ENCODE measurements at places on chromosomes 6 and 20.

GRCh38 chr20:24755411-24755922, 193.6 kb upstream of the CST7 start:
- no peak for DNase-seq
- no peak overlapping the region for H3K27ac ChIP-seq
- H3K4me3 ChIP-seq, result no peak overlapping the region
- peaks cover 3% of the 10 kb centered on the region for H3K4me1 ChIP-seq
- H3K27me3 ChIP-seq, result no peaks in the 10 kb centered on the region
- H3K36me3 ChIP-seq, result no peaks in the 10 kb centered on the region

- H3K4me1 ChIP-seq, result peaks cover 6% of the 10 kb centered on the region
- no peak overlapping the region for H3K4me3 ChIP-seq
- no peak for DNase-seq
- H3K27ac ChIP-seq, result no peak overlapping the region
- no peaks in the 10 kb centered on the region for H3K27me3 ChIP-seq
These were observed 213.7 kb downstream of the CDKAL1 start for GRCh38 chr6:20747991-20748390.

DNA sequence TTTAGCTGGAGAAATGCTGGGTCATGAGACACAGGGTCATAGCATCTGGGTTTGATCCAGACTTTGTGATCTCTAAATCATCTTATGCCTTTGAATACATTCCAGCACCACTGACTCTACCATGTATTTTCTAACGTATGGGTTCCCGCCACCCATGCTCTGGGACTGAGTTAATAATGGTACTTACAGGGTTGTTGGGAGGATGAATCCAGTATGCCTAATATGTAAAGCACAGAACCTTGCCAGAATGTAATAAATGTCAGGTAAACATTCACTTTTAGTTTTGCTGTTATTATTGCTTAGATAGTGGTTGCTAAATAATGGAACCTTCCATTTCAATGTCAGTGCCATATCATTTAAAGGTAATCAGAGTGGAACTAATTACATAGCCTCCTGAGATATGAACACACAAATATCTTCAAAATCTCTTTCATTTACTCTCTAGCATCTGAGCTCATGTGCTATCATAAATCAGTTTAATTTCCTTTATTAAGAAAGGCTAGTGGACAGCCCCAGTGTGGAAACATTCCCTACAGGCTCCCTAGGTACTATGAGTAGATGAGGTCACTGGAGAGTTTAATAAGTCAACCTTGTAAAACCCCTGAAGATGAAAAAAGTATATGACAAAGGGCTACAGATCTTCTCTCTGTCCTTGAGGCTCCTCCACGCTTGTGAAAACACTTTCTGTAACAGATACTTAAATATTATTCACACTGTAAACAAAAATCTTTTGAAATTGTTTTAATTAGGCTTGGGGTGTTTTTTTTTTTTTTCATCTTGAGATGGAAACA, 226.6 kb downstream of the ALDH8A1 start:
- H3K4me3 ChIP-seq, result no peak overlapping the region
- H3K4me1 ChIP-seq, result no peaks in the 10 kb centered on the region
- no peak for DNase-seq
- no peaks in the 10 kb centered on the region for H3K36me3 ChIP-seq
- no peaks in the 10 kb centered on the region for H3K27me3 ChIP-seq
- no peak overlapping the region for H3K27ac ChIP-seq

DNA sequence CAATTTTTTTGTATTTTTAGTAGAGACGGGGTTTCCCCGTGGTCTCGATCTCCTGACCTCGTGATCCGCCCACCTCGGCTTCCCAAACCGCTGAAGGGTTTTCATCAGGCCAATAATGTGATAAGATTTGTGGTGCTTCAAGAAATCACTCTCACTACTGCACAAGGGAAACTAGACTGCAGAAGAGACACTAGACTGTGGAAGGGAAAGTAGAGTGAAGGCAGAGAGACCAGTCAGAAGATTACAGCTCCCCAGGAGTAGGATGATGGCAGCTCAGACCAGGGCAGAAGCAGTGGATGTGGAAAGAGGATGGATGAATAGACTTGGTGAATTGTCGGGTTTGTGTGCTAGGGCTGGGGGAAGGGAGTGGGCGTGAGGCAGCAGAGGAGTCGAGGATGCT, 48.0 kb upstream of the GTSF1L start:
- H3K4me1 ChIP-seq, result no peaks in the 10 kb centered on the region
- H3K27ac ChIP-seq, result no peak overlapping the region
- H3K4me3 ChIP-seq, result no peak overlapping the region
- no peaks in the 10 kb centered on the region for H3K36me3 ChIP-seq
- no peaks in the 10 kb centered on the region for H3K27me3 ChIP-seq

- H3K27ac ChIP-seq, result no peak overlapping the region
- no peaks in the 10 kb centered on the region for H3K27me3 ChIP-seq
- no peaks in the 10 kb centered on the region for H3K4me1 ChIP-seq
- H3K4me3 ChIP-seq, result no peak overlapping the region
- DNase-seq, result no peak
- no peaks in the 10 kb centered on the region for H3K36me3 ChIP-seq
These were observed 389.6 kb upstream of the JAG1 start for GRCh38 chr20:11063444-11063843.

DNA sequence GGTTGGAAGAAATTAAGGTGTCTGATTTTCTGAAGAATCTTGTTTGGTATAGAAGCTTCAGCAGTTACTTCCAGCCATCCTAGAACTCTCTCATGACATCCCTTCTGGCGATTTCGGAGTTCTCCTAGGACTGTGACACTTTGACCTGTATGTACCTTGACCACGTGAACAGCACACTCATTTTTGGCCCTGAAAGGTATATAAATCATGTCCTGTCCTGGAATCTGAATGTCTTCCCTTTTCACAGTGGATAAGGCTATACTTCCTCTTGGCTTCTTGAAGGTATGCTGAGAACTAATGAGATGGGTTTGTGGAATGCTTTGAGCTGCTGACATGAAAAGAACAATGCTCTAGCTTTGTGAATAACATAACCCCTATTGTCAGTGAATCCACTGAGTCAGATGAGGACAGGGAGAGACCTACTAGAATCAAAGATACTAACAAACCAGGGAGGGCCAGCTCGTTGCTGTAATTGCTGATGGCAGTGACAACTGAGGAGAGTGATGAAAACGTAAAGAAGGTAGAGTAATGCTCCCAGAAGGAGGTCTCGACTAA, 6.0 kb upstream of the ZDHHC14 start:
- H3K36me3 ChIP-seq, result no peaks in the 10 kb centered on the region
- no peaks in the 10 kb centered on the region for H3K4me1 ChIP-seq
- no peak overlapping the region for H3K27ac ChIP-seq
- H3K4me3 ChIP-seq, result no peak overlapping the region

GRCh38 chr6:122207794-122208193, 191.7 kb upstream of the HSF2 start:
- no peaks in the 10 kb centered on the region for H3K4me1 ChIP-seq
- no peak for DNase-seq
- no peak overlapping the region for H3K27ac ChIP-seq
- no peaks in the 10 kb centered on the region for H3K27me3 ChIP-seq
- no peaks in the 10 kb centered on the region for H3K36me3 ChIP-seq

GRCh38 chr20:43667341-43668132, 623 bp downstream of the MYBL2 start:
- no peaks in the 10 kb centered on the region for H3K27me3 ChIP-seq
- H3K27ac ChIP-seq, result peak overlapping the region; percentile 49
- peak overlapping the region; percentile 83 for H3K4me3 ChIP-seq
- peak; percentile 84 for DNase-seq

DNA sequence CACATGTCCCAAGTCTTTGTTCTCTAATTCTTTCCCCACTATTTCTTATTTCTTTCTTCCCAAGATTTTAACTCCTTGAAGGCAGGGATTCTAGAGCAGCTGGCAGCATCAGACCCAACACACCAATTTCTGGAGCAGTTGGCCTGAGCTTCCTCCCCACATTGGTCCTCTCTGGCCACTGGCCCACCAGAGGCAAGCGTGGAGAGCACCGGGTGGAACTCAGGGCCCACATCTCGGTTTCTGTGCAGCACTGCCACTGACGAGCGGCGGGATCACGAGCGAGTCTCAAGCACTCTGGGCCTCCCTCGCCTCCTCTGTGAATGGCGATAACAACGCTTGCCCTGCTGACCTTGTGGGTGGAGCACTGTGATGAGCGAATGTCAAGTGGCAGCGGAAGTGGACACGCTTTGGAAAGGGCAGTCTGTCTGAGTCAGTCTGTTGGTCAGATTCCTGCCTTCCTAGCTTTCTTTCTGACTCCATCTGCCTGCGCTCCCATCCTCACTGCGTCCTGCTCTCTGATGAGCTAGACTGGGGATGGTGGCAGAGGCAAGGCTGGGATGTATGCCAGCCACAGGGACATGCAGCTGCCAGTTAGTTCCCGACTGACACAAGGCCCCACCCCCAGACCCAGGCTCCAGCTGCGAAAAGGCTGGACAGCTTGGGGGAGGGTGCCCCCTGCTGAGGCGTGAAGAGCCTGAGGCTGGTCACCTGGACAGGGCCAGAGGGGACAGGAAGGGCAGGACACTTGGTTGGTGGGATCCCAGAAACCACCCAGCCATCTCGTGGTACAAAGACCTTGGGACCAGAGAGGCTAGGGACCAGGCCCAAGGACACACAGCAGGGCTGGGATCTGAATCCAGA, 4.5 kb upstream of the SPDEF start:
- H3K4me3 ChIP-seq, result no peak overlapping the region
- H3K36me3 ChIP-seq, result no peaks in the 10 kb centered on the region
- no peak overlapping the region for H3K27ac ChIP-seq
- DNase-seq, result no peak
- peaks cover 7% of the 10 kb centered on the region for H3K4me1 ChIP-seq

DNA sequence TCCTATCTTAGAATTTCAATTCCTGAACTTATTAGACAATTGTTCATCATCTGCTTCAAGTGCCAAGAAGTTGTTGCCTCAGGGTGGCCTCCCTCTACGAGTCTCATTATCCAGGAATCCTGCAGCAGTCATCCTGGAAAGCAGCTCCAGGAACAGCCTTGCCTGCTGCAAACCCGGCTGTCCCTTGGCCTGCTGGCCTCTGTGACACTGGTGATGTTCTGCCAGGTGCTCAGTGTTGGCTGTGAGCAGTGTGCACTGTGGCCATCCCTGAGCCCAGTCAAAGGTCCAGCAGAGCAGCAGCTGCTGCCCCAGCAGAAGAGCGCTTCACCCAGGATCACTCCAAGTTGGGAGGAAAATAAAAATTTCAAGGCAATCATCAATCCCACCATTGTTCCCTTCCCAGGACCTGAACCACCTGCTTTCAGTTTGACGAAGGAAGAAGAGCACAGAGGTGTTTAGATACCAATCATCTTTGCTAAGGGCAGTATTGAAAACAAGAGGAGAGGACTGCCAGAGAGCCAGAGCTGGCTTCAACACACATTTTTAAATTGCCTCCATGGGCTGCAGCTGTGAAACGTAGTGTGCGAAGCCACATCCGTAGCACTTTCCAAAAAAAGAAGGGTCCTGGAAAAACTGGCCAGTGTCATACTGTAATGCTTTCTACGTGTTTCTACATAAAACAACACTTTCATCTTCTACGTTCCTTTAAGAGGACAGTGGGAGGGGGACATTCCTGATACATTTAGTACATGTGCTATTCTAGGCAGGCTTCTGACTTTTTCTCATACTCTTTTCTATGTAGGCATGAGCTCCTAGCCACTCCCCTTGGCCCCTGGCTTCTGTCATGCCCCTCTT, 7.2 kb upstream of the FAM50B start:
- peak overlapping the region; percentile 84 for H3K27ac ChIP-seq
- no peak overlapping the region for H3K4me3 ChIP-seq
- peaks cover 48% of the 10 kb centered on the region for H3K4me1 ChIP-seq
- no peaks in the 10 kb centered on the region for H3K27me3 ChIP-seq
- H3K36me3 ChIP-seq, result no peaks in the 10 kb centered on the region

- peak; percentile 78 for DNase-seq
- H3K27ac ChIP-seq, result no peak overlapping the region
- H3K36me3 ChIP-seq, result no peaks in the 10 kb centered on the region
- H3K4me1 ChIP-seq, result peaks cover 7% of the 10 kb centered on the region
- no peak overlapping the region for H3K4me3 ChIP-seq
These were observed 20.4 kb downstream of the MAFB start for GRCh38 chr20:40668449-40669228.

DNA sequence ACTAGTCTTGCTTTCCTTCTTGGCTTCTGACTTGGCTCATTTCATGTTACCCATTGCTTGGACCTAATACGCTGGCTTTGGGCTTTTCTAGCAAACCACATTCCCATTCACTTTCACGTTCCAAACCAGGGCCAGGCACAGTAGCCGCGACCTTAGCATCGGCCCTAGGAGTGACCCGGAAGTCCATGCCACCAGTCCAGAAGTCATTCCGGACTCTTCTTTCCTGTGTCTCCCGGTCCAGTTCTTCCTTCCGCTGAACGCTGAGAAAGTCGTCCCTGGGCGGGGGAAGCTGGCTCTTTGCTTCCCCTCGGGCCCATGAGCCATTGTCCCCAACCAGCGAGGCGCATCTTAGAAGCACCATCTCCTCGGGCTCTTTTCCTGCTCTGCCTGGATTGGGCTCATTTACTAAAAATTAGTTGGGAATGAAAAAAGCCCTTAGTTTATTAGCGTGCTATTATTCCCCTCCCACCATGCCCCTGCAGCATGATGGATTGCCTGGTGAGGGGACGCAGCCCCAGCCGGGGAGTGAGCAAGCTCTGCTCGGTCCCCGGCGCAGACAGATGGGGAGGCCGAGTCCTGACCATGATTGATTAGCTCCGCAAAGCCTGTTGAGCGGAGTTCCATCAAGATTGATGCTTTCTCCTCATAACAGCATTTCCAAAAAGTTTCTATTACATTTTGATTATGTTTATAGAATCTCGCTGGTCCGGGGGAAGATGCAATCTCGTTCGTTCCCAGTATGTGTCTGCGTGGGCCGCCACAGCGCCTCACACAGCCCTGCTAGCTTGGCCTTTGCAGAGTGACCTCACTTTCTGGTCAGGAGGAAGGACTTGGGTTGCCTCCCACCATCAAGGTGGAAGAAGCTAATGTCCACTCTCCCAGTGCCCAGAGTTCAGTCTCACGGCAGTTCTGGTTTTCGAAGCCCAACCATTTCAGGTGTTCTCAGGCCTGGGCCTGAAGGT, 115.1 kb upstream of the TOP1 start:
- H3K27me3 ChIP-seq, result peaks cover 4% of the 10 kb centered on the region
- H3K36me3 ChIP-seq, result no peaks in the 10 kb centered on the region
- H3K4me1 ChIP-seq, result no peaks in the 10 kb centered on the region
- H3K4me3 ChIP-seq, result no peak overlapping the region
- no peak for DNase-seq
- H3K27ac ChIP-seq, result no peak overlapping the region

GRCh38 chr6:2432292-2432691, 186.9 kb upstream of the GMDS start:
- H3K27ac ChIP-seq, result peak overlapping the region; percentile 13
- H3K36me3 ChIP-seq, result no peaks in the 10 kb centered on the region
- peaks cover 22% of the 10 kb centered on the region for H3K4me1 ChIP-seq
- no peaks in the 10 kb centered on the region for H3K27me3 ChIP-seq
- H3K4me3 ChIP-seq, result no peak overlapping the region

DNA sequence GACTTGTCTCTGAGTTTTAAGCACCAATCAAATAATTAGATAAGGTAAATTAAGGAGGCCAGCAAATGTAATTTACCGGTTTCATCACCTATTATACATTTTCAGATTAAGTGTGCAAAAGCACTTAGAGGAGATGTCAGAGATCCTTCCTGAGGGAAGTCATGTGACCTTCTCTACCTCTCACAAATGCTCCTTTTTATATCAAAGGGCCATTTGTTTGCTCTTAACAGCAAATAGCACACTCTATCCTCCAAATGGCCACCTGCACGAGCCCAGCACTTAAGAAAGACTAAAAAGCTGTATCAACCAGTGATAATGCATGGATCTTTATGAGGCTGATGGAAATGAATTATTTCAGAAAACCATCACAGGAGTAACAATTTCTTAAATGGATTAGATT, 149.4 kb downstream of the ELOVL4 start:
- H3K27me3 ChIP-seq, result no peaks in the 10 kb centered on the region
- H3K27ac ChIP-seq, result no peak overlapping the region
- H3K4me3 ChIP-seq, result no peak overlapping the region
- DNase-seq, result no peak

GRCh38 chr6:63114610-63115211, 96.6 kb upstream of the FKBP1C start:
- H3K4me1 ChIP-seq, result no peaks in the 10 kb centered on the region
- no peaks in the 10 kb centered on the region for H3K27me3 ChIP-seq
- no peak overlapping the region for H3K27ac ChIP-seq

Measured in RWPE2 (cell line).